ENCODE measurements at places on chromosomes 7 and 10. TPM values are rescaled to one million over a fixed set of nuclear protein-coding genes. Genes with fewer than 3 reads are reported as not detected.

The ATRNL1 gene
- 35.9 TPM for total RNA-seq

The EPDR1 gene
- 10.3 TPM for total RNA-seq

The MRLN gene
- total RNA-seq: not detected

The FKBP6 gene
- not detected for total RNA-seq

The LRIT1 gene
- not detected for total RNA-seq

The SEMA3E gene
- 0.96 TPM for total RNA-seq

The PPRC1 gene
- total RNA-seq: 21.6 TPM

The ENO4 gene
- 1.3 TPM for total RNA-seq

The BICC1 gene
- 0.12 TPM for total RNA-seq

GRCh38 chr7:15341817-15342216 is 220.0 kb downstream of the AGMO start:
- H3K4me1 ChIP-seq: peaks cover 8% of the 10 kb centered on the region
- peaks cover 18% of the 10 kb centered on the region for H3K36me3 ChIP-seq
- H3K27me3 ChIP-seq: peaks cover 5% of the 10 kb centered on the region
- H3K27ac ChIP-seq: no peak overlapping the region

DNA sequence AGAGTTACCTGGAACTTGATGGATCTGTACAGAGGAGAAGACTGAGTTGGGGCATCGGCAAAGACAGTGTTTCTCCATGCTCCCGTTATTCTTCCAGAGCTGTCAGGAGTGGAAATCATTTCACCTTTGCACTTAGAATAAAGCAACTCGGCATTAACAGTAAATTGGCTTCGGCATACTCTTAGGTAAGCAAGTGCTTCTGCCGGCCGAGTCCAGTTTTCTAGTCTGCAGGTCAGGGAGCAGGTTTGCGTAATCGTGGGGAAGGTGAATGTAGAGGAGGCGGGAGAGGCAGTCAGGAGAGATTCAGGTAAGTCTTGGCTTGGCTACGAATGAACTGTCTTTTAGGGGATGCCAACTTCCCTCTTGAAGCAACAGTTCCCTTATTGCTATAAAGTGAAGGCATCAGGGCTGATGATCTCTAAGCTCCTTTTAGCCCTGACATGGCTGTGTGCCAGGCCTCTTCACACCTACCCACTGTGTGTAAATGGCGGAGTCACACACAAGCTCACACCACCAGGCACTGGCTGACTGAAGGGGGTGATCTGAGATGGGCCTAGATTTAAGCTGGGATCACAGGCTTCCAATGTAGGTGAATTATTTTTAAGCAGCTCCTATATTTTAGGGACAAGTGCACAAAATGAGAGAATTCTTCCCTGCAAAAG is 127.1 kb downstream of the GATA3 start:
- no peaks in the 10 kb centered on the region for H3K36me3 ChIP-seq
- H3K27ac ChIP-seq: no peak overlapping the region
- no peaks in the 10 kb centered on the region for H3K27me3 ChIP-seq
- DNase-seq: no peak
- H3K4me1 ChIP-seq: peaks cover 2% of the 10 kb centered on the region
- no peak overlapping the region for H3K4me3 ChIP-seq

DNA sequence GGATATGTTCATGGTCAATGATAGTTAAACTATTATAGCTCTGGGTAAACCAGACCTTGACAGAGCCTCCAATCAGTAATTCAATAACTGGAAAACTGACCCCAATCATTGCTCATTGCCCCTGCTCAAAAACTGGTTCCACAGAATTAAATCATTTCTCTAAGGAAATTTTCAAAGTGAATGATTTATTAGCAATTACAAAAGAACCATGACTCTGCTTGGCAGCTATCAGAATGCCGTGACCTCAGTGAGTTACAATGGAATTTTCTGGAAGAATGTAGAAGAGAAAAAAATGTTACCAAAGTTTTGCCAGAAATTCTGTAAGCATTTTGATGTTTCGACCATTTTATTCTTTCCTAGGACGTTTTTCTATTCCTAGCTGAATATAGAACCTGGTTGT is 106.8 kb upstream of the APBB1IP start:
- no peaks in the 10 kb centered on the region for H3K27me3 ChIP-seq
- peaks cover 10% of the 10 kb centered on the region for H3K36me3 ChIP-seq
- peaks cover 2% of the 10 kb centered on the region for H3K4me1 ChIP-seq
- no peak overlapping the region for H3K4me3 ChIP-seq
- no peak overlapping the region for H3K27ac ChIP-seq

DNA sequence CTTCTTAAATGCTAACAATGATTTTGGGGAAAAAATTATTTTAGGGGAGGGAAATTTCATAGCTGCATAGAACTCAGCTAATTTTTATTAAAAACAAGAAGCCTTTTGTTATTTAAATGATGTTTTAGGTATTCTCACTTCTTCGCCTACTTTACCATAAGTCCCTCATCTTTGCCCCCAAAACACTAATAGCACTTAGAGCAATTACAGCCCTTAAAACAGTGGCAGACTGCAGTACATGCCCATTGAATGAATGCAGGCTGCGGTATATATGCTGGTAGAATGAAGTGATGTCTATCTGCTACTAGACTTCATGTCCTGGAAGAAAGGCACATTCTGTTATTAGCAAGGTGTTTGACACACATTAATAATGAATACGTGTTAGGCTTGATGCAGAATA is 2.9 kb upstream of the SPAG6 start:
- H3K27me3 ChIP-seq: peaks cover 20% of the 10 kb centered on the region
- H3K27ac ChIP-seq: no peak overlapping the region
- no peak for DNase-seq
- no peak overlapping the region for H3K4me3 ChIP-seq

GRCh38 chr7:49243521-49243920 is 319.2 kb downstream of the CDC14C start:
- DNase-seq: no peak
- no peaks in the 10 kb centered on the region for H3K27me3 ChIP-seq
- no peaks in the 10 kb centered on the region for H3K36me3 ChIP-seq
- no peak overlapping the region for H3K4me3 ChIP-seq
- no peak overlapping the region for H3K27ac ChIP-seq

- no peak overlapping the region for H3K4me3 ChIP-seq
- DNase-seq: no peak
- no peaks in the 10 kb centered on the region for H3K4me1 ChIP-seq
- peaks cover 2% of the 10 kb centered on the region for H3K27me3 ChIP-seq
- H3K36me3 ChIP-seq: no peaks in the 10 kb centered on the region
Observed at GRCh38 chr10:21372651-21373410, 152.7 kb downstream of the SKIDA1 start.

GRCh38 chr7:99461221-99461620 is 4.7 kb downstream of the ATP5MF start:
- no peak overlapping the region for H3K27ac ChIP-seq
- H3K36me3 ChIP-seq: no peaks in the 10 kb centered on the region
- H3K27me3 ChIP-seq: peaks cover 7% of the 10 kb centered on the region
- no peak overlapping the region for H3K4me3 ChIP-seq

DNA sequence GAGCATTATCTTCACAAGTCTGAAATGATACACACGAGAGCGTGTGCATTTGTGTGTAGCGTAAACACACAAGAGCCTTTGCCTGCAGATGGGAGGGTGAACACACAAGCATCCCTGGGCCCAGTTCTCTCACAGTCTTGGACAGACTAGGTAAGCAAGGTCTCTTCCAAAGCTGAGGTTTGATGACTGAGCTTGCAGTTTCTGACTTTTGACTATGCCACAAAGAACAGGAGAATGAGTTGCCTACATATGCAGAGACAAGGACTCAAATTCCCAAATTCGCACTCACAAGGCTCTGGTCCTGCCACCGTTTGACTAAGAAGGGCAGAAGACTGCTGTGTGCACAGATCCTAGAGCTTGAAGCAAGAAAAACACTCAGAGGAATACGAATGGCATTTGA is 55.8 kb downstream of the FAM53B start:
- H3K27me3 ChIP-seq: no peaks in the 10 kb centered on the region
- H3K4me1 ChIP-seq: peaks cover 33% of the 10 kb centered on the region
- no peaks in the 10 kb centered on the region for H3K36me3 ChIP-seq
- no peak for DNase-seq

DNA sequence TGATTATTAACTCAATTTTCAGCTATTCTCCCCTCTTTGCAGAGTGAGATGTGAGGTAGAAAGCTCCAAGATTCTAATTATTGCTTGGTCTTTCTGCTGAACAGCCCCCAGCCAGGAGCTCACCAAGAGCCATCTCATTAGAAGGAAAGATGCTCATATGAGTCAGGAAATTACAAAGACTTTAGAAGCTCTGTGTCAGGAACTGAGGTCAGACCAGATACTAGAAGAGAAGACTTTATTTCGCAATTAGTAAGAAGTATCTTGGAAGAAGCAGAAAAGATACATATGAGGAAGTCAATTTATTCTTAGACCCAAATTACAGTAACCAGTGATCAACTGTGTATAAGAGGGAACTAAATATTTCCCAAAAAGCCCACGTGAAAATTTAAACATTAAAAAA is 626.9 kb downstream of the ZWINT start:
- DNase-seq: no peak
- H3K4me1 ChIP-seq: no peaks in the 10 kb centered on the region
- no peak overlapping the region for H3K4me3 ChIP-seq
- no peaks in the 10 kb centered on the region for H3K27me3 ChIP-seq
- H3K27ac ChIP-seq: no peak overlapping the region
- no peaks in the 10 kb centered on the region for H3K36me3 ChIP-seq

DNA sequence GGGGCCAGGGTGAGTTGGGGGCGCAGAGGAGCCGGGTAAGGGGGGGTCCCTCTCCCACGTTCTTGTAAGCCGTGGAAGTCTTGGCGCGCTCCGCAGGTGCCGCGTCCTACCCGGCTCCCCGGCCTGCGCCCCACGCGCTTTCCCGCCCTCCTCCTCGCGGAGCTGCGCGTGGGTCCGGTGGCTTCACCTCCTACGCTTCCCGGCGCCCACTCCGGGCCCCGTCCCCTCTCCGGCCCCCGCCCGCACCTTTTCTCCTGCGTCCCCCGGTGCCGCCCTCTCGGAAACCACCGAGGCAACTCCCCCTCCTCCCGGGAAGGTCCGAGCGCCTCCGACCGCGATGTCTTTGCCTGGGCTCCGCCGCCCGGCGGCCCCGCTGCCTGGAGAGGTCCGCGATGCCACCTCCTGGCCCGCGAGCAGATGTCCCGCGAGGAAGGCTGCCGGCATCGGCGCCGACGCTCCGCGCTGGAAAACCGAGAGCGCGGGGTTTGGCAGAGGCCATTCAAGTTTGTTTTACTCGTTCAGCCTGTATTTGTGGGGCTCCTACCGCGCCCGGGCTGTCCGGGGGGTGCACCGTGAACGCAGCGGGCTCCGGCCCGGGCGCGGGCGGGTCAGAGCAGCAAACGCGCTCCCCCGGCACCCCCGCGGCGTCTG is 2.4 kb upstream of the NKX6-2 start:
- peak; percentile 64 for DNase-seq
- peaks cover 2% of the 10 kb centered on the region for H3K4me1 ChIP-seq
- peaks cover 8% of the 10 kb centered on the region for H3K27me3 ChIP-seq
- no peak overlapping the region for H3K27ac ChIP-seq
- peaks cover 3% of the 10 kb centered on the region for H3K36me3 ChIP-seq

GRCh38 chr10:119769886-119770285 is 44.0 kb downstream of the INPP5F start:
- no peaks in the 10 kb centered on the region for H3K27me3 ChIP-seq
- H3K36me3 ChIP-seq: no peaks in the 10 kb centered on the region
- H3K27ac ChIP-seq: no peak overlapping the region
- peaks cover 11% of the 10 kb centered on the region for H3K4me1 ChIP-seq
- no peak overlapping the region for H3K4me3 ChIP-seq

- no peak overlapping the region for H3K4me3 ChIP-seq
- peaks cover 12% of the 10 kb centered on the region for H3K4me1 ChIP-seq
- peaks cover 6% of the 10 kb centered on the region for H3K27me3 ChIP-seq
- DNase-seq: no peak
Observed at GRCh38 chr10:70732569-70732968, 52.6 kb downstream of the TBATA start.

GRCh38 chr7:25279705-25280104 is 51.4 kb upstream of the NPVF start:
- no peak overlapping the region for H3K27ac ChIP-seq
- no peak for DNase-seq
- H3K27me3 ChIP-seq: no peaks in the 10 kb centered on the region
- H3K36me3 ChIP-seq: no peaks in the 10 kb centered on the region
- H3K4me3 ChIP-seq: no peak overlapping the region

GRCh38 chr10:5938291-5938690 is 39.1 kb downstream of the IL15RA start:
- H3K27ac ChIP-seq: no peak overlapping the region
- H3K4me3 ChIP-seq: no peak overlapping the region
- no peaks in the 10 kb centered on the region for H3K4me1 ChIP-seq
- no peak for DNase-seq
- peaks cover 2% of the 10 kb centered on the region for H3K27me3 ChIP-seq

DNA sequence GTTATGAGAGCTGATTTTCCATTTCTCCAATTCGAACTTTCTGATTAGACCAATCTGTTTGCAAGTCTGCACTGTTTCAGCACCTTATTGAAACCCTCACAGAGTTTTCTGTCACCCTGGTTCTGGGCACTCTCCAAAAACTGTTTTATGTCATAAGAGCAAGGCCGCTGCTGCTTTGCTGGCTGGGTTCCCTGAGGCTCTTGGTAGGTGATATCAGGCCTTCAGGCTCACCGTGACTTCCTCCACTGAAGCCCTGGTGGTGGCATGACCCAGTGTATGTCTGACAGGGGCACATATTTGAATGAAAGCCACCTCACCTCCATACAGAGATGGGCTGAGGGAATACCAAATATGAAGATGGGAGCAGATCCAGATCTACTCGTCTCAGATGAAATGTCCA is 8.3 kb downstream of the RABGEF1 start:
- H3K36me3 ChIP-seq: no peaks in the 10 kb centered on the region
- H3K27me3 ChIP-seq: peaks cover 2% of the 10 kb centered on the region
- no peak overlapping the region for H3K27ac ChIP-seq
- H3K4me1 ChIP-seq: peaks cover 3% of the 10 kb centered on the region

DNA sequence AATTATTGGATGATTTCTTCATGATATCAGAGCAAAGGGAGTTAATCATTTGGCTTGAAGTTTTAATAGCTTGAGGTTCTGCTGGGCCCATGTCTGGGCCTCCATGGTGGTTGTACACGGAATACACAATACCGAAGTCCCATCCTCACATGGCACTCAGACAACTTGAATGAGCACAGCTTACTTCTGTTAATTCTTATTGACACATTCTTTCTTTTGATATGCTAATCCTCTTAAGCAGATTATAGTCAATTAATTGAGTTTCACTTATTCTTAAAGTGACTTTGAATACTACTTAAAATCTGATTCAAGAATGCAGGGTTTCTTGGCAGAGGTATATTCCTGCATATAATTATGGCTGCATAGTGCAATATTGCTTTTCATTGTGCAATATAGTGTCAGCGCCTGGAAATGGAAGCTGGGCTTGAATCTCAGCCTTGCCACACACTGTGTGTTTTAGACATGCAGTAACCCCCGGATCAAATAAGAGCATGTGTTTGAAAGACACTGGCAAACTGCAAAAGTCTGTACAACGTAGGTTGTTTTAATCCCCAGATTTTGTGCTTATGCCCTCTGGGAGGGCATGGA is 543.5 kb upstream of the ADARB2 start:
- peaks cover 5% of the 10 kb centered on the region for H3K27me3 ChIP-seq
- no peak overlapping the region for H3K4me3 ChIP-seq
- DNase-seq: no peak
- no peak overlapping the region for H3K27ac ChIP-seq
- peaks cover 31% of the 10 kb centered on the region for H3K4me1 ChIP-seq
- no peaks in the 10 kb centered on the region for H3K36me3 ChIP-seq

GRCh38 chr7:38744746-38745145 is 113.6 kb upstream of the AMPH start:
- no peak overlapping the region for H3K4me3 ChIP-seq
- no peak overlapping the region for H3K27ac ChIP-seq
- H3K4me1 ChIP-seq: no peaks in the 10 kb centered on the region
- H3K27me3 ChIP-seq: peaks cover 4% of the 10 kb centered on the region
- DNase-seq: no peak
- H3K36me3 ChIP-seq: peaks cover 9% of the 10 kb centered on the region

GRCh38 chr7:3246127-3246526 is 54.9 kb upstream of the SDK1 start:
- H3K27me3 ChIP-seq: peaks cover 11% of the 10 kb centered on the region
- peak overlapping the region; percentile 90 for H3K27ac ChIP-seq
- peaks cover 5% of the 10 kb centered on the region for H3K36me3 ChIP-seq
- peaks cover 54% of the 10 kb centered on the region for H3K4me1 ChIP-seq

Measured in glutamatergic neuron (in vitro differentiated cells).